Activated CD4-positive, alpha-beta T cell treated with anti-CD3 and anti-CD28 coated beads, Interleukin-2, amount 50 U/mL, for 4 hours (primary cell): ENCODE measurements at places on chromosomes 12 and 14.

DNA sequence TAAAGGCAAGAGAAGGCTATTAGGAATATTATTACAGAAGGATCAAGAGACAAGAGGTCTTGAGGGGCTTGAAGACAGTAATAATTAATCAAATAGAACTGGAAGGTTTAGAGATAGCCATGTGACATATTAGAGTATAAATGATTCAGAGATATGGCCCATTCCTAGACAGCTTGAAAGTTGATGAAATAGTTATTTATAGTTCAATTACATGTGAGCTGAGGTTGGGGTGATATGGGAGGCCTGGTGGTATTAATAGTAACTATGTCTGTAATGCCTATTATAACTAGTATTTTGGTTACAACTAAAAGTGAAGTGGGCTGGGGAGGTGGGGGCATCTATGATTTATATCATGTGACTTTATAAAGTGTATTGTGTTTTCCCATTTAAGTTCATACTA is 14.1 kb upstream of the MIS18BP1 start:
- no peak for DNase-seq

DNA sequence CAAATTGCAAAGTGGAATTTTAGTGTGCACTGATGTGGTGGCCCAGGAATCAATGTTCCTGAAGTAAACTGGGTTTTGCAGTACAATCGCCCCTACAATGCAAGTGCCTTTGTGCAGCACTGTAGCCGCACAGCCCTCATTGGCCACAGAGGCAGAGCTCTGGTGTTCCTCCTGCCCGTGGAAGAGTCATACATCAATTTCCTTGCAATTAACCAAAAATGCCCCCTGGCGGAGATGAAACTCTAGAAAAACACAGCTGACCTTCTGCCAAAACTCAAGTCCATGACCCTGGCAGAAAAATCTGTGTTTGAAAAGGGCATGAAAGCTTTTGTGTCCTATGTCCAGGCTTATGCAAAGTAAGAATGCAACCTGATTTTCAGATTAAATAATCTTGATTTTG is 117.9 kb upstream of the PRB2 start:
- DNase-seq = no peak

- no peak for DNase-seq
Observed at GRCh38 chr12:11397366-11397765, 2.0 kb upstream of the PRB2 start.

DNA sequence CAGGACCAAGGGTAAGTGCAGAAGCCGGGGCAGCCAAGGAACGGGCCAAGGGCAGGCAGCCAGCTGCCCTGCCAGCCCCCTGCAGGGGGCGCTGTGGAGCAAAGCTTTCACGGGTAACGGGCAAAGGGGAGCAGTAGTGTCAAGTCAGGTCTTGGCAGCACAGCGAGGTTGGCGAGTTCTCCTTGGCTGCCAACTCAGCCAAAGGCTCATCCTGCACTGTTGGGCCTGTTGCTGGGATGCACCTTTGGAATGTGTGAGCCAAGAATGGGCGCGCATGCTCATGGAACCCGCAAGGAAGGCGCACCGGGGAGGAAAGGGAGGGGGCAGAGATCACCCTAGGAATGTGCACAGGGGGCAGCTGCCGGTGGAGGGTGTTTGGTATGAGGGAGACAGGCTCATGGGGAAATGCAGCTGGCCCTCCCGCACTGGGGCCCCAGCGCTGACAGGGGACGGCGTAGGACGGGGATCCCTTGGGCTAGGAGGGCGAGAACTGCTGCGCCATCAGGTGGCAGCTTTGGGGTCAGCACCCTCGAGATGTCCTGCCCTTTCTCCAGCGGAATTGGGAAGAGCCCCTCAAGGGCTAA is 138.0 kb downstream of the ASCL4 start:
- peak; percentile 45 for DNase-seq

DNA sequence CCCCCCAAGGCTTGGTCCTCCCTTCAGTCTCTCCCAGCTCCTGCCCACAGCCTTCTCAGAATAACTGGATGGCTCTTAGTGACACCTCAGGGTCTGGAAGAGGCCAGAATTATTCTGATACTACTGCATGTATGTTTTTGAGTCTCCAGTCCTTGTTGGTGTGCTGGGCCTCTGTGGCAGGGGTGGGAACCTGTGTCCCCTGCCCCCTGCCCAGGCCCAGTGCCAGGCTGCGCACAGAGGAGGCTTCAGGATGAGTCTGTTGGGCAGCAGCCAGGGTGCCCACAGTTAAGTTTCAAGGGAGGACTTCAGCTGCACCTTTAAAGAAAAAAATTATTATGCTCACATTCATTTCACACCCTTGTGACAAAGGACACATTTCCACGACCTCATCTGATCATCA is 348.3 kb downstream of the CACNA1C start:
- no peak for DNase-seq

- no peak for DNase-seq
Observed at GRCh38 chr14:67517083-67517482, 16.0 kb upstream of the PLEKHH1 start.

GRCh38 chr12:82810568-82810967 is 123.9 kb downstream of the TMTC2 start:
- DNase-seq = no peak

GRCh38 chr14:100165376-100165775 is 5.9 kb upstream of the DEGS2 start:
- DNase-seq = no peak

- no peak for DNase-seq
Observed at GRCh38 chr12:93882763-93883162, 205.6 kb downstream of the CRADD start.

DNA sequence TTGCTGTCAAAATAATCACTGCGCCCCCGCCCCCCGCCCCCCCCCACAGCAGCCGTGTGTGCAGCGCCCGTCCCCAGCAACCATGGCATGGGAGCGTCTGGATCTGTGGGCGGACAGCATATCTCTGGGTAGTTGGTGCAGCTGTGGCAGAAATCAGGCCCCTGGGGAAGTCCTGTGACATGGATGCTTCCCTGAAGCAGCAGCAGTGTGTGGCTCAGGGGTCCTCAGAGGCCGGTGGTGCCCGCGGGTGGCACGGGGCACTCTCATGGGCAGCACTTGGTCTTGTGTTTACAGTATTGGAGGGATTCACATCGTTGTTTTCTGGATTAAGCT is 19.2 kb downstream of the XRCC3 start:
- DNase-seq = no peak

DNA sequence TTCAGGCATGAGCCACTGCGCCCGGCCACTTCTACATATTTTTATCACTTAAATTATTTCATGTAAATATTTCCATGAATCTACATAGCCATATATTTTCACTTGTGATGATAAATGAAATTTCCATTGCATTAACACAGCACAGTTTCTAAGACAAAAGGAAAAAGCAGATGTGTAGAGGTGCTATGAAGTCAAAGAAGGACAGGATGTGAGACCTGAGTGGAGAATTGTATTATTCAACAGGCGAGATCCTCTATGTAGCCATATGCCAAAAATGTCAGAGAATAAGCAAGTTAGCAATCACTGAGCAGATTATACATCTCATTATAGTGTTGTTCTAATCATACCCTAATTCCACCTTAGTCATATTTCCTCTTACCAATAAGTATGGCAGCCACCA is 38.1 kb downstream of the ATF7 start:
- DNase-seq = no peak

DNA sequence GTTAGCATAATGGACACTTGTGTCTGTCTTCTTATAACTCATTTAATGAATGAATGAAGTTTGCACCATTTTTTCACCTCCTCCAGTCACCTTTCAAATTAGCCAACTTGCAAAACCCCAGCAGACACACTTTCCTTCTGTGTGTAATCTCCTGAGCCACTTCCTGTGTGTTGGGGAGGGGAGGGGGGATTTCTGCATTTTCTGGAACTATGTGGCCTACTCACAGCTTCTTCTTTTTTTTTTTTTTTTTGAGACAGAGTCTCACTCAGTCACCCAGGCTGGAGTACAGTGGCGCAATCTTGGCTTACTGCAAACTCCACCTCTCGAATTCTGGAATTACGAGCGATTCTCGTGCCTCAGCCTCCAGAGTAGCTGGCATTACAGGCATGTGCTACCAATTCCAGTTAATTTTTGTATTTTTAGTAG is 4.1 kb upstream of the SERPINA1 start:
- DNase-seq = no peak

DNA sequence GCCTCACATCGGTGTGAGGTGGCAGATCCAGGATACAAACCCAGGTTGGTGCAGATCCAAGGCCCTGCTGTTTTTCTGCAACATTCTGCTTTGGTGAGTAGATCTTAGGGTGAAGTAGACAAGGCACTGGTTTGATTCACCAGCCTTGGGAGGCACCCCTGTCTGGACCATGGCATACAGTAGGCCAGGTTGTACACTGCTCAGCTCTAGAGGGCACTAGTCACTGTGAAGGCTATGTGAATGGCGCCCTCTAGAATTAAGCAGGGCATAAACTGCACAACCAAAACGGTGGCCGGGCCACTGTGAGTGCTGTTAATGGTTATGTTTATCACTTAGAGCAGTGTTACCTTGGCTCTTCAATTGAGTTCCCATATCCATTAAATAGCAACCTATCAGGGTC is 280.6 kb upstream of the PWP1 start:
- no peak for DNase-seq

DNA sequence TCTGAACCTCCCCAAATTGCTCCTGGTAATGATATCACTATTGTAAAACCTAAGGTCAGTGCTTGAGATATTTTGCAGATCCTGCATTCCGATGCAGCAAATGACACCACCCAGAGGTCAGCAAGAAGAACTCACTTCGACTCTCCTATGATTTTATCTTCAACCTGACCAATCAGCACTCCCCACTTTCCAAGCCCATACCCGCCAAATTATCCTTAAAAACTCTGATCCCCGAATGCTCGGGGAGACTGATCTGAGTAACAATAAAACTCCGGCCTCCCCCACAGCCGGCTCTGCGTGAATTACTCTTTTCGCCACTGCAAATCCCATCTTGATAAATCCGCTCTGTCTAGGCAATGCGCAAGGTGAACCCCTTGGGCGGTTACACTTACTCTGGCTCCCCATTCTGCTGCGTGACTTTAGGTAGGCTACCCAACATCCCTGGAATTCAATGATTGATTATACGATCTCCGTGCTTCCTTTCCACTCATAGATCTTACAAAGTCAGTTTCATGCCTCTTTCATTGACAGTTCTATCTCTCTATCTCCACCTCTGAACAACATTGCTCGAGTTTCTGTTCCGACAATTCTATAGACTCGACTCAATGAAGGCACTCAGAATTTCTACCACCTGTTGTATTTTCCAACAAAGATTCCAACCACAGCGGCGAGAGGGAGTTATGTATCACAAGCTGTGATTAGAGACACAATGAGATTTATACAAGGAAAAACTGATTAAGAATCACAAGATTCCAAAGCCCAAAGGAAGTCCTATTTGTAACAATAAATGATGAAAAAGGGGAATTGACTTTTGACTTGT is 939 bp downstream of the NPC2 start:
- DNase-seq = no peak

- no peak for DNase-seq
Observed at GRCh38 chr12:41532072-41532471, 344.0 kb downstream of the PDZRN4 start.

GRCh38 chr14:65016471-65016870 is 29.8 kb downstream of the FNTB start:
- DNase-seq = no peak

DNA sequence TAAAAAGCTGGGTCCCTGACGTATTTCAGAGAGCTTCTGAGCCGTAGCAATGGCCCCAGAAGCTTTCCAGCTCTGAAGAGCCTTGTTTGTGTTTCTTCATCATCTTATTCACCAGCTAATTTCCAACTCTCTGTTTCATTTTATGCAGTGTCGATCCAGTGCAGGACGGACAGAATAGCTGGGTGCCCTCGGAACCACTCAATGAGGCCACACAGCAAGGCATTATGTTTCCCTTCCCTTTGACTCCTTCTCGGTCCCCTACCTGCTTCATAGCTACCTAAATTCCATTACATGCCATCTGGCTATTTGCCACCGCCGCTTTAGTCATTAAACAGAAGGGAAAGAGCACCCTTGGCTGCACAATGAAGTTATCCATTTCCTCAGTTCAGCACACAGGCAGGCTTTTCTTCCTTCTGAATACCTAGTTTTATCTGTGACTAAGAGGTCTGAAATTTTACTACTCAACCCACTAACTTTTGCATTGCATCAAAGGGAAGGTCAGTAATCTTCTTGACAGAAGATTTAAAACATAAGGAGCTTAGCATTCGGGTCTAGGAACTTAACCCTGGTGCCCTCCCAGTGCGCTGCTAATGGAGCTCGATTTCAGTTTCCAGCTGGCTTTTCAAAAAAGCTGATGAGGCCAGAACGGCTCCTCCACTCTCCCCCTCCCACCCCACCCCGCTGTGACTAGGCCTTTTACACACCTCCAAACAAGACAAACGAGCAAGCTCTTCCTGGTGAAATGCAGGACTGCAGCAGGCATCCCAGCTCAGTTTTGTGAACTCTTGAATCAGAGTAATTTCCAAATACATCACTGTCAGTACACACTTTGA is 176.8 kb downstream of the GXYLT1 start:
- no peak for DNase-seq

DNA sequence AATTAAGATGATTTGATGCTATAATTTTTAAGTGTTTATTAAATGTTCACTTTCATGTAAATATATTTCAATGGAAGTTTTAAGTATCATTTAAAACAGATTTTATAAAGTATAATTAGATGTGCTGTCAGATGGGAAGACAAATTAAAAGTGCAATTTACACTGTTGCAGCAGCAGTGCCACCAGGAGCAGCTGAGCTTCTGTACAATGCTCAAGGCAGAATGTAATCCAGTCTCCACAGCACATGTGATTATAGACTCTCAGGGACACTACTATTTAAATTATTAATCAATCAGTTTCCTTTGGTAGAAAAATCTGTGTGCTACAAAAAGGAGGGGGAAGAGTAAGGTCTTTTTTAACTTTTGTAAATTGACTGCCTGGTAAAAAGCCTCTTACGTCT is 285.7 kb upstream of the USP15 start:
- no peak for DNase-seq

GRCh38 chr12:4280351-4281163 is 7.0 kb downstream of the CCND2 start:
- DNase-seq = no peak

- DNase-seq = no peak
Observed at GRCh38 chr12:126582231-126582630, 1517.0 kb downstream of the AACS start.

DNA sequence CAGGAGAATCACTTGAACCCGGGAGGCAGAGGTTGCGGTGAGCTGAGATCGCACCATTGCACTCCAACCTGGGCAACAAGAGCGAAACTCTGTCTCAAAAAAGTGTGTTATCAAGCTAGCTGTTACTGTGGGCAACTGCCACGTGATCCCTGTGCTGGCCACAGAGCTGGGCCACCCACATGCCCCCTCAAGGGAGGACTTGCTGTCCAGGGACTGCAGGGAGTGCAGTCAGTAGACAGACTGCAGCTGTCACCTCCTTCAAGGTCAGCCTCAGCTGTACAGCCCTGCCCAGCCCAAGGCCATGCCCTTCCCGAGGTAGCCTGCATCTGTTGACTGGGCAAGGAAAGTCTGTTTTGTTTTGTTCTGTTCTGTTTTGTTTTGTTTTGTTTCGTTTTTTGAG is 46.6 kb upstream of the BICDL1 start:
- no peak for DNase-seq

GRCh38 chr12:32369202-32369601 is 30.2 kb upstream of the FGD4 start:
- no peak for DNase-seq

- DNase-seq = no peak
Observed at GRCh38 chr14:64731141-64731581, 26.9 kb downstream of the PLEKHG3 start.
